ENCODE measurements at places on chromosomes 11 and 22.

GRCh38 chr11:69013009-69013951 is at the start of gene MRGPRF:
TSS of gene MRGPRF (minus strand) at chr11:69013246. CDS start at chr11:69009901, 3,345 bp downstream.
- peak; percentile 95 for DNase-seq
- no peaks in the 10 kb centered on the region for H3K36me3 ChIP-seq
- peaks cover 32% of the 10 kb centered on the region for H3K4me1 ChIP-seq
- H3K27me3 ChIP-seq: no peaks in the 10 kb centered on the region
- peak within 1 kb of the TSS; percentile 67 for H3K4me3 ChIP-seq
- H3K27ac ChIP-seq: peak within 1 kb of the TSS; percentile 86

GRCh38 chr22:27827604-27828587 is 26.3 kb upstream of the MN1 start:
- H3K27me3 ChIP-seq: no peaks in the 10 kb centered on the region
- no peaks in the 10 kb centered on the region for H3K36me3 ChIP-seq
- H3K4me1 ChIP-seq: peaks cover 11% of the 10 kb centered on the region
- peak overlapping the region; percentile 88 for H3K27ac ChIP-seq
- H3K4me3 ChIP-seq: no peak overlapping the region

DNA sequence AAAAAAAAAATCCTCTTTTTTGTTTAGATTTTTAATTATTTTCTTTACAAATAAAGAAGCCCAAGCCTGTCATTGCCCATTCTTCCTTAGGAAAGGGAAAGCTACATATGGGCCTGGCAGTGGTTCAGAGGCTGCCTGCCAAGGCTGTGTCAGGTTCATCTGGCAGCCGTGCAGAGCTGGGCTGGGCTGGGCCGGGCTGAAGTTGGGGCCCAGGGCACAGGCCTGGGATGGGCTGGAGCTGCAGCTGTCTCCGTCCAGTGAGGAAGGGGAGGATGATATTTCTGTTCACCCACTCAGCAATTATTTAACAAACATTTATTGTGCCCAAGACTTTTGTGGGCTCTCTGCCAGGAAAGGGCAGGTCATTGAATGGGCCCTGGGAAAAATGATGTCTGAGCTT is 4.6 kb downstream of the PRR5L start:
- H3K36me3 ChIP-seq: no peaks in the 10 kb centered on the region
- H3K4me3 ChIP-seq: no peak overlapping the region
- no peak overlapping the region for H3K27ac ChIP-seq
- H3K4me1 ChIP-seq: peaks cover 4% of the 10 kb centered on the region
- DNase-seq: peak; percentile 53

GRCh38 chr11:61174273-61174672 is 13.0 kb upstream of the VPS37C start:
- no peak for DNase-seq
- no peaks in the 10 kb centered on the region for H3K36me3 ChIP-seq
- no peaks in the 10 kb centered on the region for H3K4me1 ChIP-seq
